ENCODE measurements at places on chromosomes 4 and X.
A peak's percentile ranks its signal among the peaks of the same experiment; 100 is the strongest.

DNA sequence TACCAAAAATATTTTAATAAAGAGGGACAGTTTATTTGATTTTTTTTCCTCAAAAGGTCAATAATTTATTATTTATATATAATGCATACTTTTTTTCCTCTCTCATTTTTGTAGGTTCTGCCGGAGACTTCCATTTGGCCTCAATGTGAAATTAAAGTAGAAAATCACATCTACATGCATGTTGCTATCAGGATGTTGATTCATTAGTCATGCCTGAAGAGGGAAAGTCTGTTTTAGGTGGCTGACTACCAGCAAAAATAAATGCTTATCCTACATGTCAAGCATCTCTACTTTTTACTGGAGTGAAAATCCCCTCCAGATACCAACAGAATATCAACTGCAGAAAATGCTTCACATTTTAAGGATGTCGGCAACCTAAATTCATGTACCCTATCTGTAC, 41.5 kb downstream of the KIAA0232 start:
- DNase-seq: no peak

GRCh38 chr4:148327683-148328082, 114.5 kb downstream of the NR3C2 start:
- DNase-seq: no peak

- DNase-seq: no peak
Measured at GRCh38 chr4:38647101-38647819, 16.7 kb upstream of the KLF3 start.

- no peak for DNase-seq
Measured at GRCh38 chr4:146640465-146641061, 1.9 kb downstream of the POU4F2 start.

- no peak for DNase-seq
Measured at GRCh38 chr4:94508806-94509205, 57.1 kb downstream of the PDLIM5 start.

DNA sequence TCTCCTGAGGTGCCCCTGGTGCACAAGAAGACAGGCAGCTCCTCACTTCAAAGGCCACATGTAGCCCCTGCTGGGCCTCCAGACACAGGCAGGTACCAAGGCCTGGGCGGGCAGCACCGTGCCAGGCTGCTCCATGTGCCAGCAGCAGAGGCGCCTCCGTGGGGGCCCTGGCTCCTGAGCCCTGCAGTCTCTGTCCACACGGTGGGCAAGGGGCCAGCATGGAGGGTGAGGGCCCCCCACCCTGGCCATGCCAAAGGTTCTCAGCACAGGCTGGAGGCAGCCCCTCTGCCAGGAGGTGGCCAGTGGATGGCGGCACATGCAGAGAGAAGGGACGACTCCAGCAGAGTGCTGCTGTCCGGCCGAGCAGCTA, 72.6 kb downstream of the FAM53A start:
- DNase-seq: no peak

DNA sequence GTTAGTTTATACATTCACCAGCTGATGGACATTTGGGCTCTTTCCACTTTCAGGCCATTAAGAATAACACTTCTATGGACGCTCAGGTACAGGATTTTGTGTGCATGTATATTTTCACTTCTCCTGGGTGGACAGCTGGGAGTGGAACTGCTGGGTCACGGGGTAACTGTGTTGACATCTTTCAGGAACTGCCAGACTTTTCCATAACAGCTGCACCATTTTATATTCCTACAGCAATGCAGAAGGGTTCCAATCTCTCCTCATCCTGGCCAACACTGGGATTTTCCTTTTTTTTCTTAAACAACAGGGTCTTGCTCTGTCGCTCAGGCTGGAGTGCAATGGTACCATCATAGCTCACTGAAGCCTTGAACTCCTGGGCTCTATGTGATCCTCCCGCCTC, 11.9 kb downstream of the HAUS7 start:
- DNase-seq: no peak

DNA sequence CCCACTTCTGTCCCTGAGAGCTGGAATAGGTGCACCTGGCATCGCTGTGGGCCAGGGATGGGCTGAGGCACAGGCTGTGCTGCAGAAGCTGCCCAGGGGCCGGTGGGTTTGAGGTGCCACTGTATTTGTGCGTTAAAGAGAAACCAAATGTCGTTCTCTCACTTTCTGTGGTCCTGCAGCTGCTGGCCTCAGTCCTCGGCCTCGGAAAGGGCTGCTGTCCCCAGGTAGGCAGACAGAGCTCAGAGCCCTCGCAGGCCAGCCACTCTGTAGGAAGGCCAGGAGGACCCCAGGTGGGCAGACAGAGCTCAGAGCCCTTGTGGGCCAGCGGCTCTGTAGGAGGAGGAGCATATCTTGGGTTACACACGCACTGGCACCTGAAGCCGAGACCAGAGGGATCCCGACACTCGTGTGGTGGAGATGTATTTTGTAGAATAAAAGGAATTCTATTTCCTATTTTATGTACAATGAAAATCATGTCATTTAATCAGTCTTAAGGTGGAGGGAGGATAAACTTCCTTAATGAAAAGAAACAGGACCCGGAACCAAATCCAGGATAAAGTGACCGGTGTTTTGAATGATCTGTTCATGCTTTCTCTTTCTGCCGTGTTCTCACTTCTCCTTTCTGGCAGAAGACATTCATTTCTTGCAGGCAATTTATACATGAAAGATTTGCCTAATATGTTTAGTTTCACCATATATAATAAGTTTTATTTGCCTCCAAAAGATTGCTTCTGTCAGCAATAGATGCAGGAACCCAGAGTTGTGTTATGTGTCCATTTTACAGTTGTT, 54.4 kb upstream of the HGFAC start:
- no peak for DNase-seq

DNA sequence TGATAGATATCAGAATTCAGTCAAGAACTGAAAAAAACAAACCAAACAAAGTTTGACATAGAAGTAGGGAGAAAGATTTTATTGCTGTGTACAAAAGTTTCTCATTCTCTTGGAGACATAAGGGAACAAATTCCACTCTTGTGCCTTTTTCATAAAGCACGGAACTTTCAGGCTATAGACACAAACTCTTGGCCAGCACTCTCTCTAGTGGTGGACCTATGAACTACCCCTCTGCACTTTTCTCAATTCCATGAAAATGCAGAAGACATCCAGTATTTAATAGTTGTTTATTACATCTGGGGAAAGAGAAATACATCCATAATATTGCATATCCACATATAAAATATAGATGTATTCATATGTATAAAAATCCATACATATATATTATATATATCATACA, 291.6 kb upstream of the HS3ST1 start:
- DNase-seq: peak; percentile 3

DNA sequence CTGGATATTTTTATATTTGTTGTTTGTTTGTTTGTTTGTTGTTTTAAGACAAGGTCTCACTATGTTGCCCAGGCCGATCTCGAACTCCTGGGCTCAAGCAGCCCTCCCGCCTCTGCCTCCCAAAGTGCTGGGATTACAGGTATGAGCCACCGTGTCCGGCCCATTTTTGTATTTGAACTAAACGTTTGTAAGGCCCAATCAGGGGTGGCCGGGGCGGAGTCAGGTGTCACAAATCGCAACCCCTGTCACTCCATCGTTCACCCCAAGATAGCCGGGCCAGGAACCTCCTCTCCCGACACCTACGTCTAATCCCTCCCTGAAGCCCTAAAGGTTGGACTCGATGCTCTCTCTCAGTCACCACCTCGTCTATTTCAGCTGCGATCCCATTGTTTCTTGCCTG, 722 bp upstream of the EFHC2 start:
- DNase-seq: no peak

DNA sequence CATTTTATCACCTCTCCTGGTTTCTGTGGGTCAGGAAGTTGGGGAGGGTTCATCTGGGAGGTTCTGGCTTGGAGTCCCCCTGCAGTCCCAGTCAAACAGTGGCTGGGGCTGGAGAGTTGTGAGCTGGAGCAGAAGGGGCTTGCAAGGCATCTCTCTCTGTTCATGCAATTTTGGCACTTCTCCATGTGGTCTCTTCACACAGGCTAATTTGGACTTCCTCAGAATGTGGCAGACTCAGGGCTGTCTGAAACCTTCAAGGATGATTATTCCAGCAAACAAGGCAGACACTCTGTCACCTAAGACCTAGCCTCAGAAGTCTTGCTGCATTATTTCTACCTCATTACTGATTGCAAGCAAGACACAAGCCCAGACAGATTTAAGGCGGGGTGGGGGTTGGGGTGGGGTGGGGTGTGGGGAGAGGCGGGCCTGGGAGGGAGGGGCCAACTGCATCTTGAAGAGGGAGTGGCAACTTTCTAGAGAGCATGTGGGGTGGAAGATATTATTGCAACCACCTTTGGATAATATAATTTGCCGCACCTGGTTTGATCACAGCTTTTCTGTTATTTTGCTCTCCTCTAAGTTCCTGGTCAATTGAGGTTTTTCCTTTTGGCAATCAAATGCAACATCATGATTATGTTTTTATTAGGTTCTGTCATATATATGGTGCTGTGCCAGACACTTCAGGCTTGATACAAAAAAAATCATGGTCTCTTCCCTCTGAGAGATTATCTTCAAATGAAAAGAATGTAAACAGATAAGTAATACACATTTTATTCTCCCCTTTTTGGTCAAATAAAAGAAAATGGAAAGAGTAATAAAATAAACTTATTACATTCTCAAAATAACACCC, 799.5 kb downstream of the RPA4 start:
- no peak for DNase-seq

GRCh38 chr4:4480685-4481398, 61.0 kb downstream of the STX18 start:
- DNase-seq: no peak

DNA sequence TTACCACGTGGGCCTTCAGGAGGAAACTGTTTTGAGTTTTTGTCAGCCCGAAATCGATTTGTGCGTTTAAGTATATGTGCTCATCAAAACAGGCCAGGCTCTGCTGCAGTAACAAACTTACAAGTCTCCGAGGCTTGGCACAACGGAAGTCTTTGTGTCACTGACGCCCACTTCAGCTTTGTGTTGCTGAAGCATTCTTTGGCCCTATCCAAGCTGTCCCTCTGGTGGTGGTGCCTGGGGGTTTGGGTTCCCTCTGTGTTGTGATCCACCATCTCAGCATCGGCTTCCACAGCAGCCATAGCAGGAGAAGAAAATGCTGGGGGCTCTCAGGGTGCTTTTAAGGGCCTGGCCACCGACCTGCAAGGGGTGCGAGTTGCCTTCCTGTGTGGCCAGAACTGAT, 176.4 kb downstream of the PTTG2 start:
- no peak for DNase-seq

DNA sequence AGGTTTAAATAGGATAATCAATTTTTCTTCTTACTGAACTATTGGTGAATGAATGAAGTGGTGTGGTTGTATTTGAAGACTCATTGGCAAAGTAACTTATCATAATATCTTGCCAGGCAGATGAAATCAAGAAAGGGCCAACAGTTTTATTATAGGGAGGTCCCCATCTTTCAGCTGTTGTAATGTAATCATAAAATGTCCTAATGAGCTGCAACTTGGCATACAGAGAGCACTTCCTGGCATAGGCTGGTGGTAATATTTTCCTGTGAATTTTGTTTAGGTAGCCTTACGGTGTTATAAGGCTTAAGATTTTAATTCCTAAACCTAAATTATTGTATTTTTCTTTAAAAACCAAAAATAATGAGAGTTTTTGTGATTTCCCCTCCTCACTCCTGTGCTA, 17.5 kb downstream of the FHIP1A start:
- no peak for DNase-seq

DNA sequence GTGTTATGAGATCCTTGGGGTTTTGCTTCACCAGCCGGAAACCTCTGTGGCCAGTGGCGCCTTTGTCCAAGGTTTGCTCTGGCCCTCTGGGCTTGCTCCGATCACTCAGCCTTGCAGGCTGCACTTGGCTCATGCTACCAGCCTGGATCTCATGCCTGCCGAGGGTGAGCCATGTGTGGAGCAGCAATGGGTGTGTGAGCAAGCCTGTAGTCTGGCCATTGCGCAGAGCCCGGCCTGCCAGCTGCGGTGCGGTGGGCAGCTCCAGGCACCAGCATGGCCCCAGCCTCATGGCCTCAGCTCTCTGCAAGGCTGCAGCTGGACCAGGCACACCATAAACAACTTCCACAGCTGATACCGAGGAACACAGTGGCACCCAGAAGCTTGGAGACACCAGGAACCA, 17.8 kb downstream of the SULT1B1 start:
- DNase-seq: no peak

- DNase-seq: no peak
Measured at GRCh38 chr4:170386971-170387370, 297.2 kb upstream of the AADAT start.

- no peak for DNase-seq
Measured at GRCh38 chrX:22467571-22467970, 194.9 kb downstream of the CBLL2 start.

DNA sequence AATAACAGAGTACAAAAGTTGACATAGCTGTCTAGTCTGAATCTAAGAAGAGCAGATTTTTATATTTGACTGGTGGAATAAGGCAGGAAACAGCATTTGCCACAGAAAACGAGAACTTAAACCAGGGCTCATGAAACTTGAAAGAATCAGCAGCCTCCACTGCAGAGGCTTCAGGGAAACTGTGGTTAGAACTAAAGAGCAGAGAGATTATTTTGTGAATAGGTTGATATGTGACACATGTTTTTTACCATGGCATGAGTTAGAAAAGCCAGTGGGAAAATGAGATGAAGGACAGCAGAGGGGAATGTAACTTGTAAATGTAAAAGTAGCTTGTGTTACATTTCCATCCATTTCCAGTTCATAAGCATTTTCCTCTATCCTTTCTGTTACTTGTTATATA, 63.7 kb upstream of the CAMK2D start:
- no peak for DNase-seq

GRCh38 chrX:10974920-10975319, 136.2 kb upstream of the HCCS start:
- DNase-seq: no peak

- no peak for DNase-seq
Measured at GRCh38 chr4:96675416-96675815, 835.5 kb downstream of the PDHA2 start.

DNA sequence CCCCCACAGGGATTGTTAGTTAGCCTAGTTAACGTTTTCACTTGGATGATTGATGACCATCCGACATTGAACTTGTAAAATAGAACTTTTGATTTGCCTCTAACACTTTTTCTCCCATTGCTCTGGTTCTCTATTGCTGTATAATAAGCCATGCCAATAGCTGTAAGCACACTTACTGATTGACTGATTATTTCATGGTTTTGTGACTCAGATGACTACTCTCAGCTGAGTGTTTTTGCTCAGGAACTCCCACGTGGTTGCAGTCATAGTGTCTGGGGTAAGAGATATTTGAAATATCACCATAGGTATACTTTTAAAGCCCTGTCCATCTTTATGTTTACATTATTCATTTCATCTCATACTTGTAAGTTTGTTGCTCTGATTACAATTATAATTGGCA, 1285.5 kb downstream of the STIM2 start:
- no peak for DNase-seq

DNA sequence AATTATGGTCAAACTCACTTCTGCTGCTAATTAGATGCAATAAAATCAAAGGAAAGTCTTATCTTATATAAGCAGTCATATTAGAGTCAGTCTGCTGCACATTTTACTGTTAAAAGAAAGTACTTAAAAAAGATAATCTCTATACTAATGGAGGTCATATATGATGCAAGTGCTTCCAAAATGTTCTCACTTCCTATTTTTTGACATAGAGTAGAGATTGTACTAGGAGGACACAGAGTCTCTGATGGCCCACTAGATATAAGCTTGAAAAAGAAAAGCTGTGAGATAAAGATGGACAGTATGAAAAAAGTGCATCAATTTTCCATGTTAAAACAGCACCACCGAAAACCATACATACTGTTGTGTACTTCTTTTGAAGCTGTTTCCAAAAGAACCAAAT, 196.9 kb downstream of the KLHL13 start:
- DNase-seq: no peak

GRCh38 chr4:62366939-62367338, 1166.8 kb downstream of the ADGRL3 start:
- DNase-seq: no peak

- no peak for DNase-seq
Measured at GRCh38 chr4:128782076-128782715, 27.3 kb upstream of the JADE1 start.
